Activated naive CD4-positive, alpha-beta T cell treated with anti-CD3 and anti-CD28 coated beads, Interleukin-2, amount 50 U/mL, for 16 hours (primary cell): ENCODE measurements at places on chromosomes 12 and 14.

- DNase-seq, result peak; percentile 17
These were observed 891 bp downstream of the PLEKHA5 start for GRCh38 chr12:19130224-19131024.

GRCh38 chr14:59069163-59069854, 119.2 kb upstream of the DAAM1 start:
- DNase-seq, result no peak

- peak; percentile 19 for DNase-seq
These were observed 41.2 kb upstream of the CRY1 start for GRCh38 chr12:107134558-107134957.

DNA sequence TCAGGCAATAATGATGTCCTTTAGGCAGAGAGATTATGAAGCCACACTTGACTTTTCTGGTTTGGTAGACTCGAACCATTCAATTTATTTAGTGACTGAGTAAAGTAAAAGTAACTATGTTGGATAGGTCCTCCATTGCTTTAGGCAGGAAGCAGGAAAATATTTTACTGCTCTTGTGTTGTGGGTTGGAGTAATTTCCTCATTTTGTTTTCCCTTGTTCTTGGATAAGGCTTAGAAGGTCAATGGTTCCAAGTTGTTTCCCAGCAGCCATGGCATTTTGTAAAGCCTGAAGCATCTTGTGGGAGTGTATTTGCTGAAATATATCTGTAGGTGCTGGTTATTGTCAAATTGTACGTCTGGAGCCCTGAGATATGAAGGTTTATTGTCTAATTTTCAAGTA, 161.2 kb upstream of the SLC38A2 start:
- DNase-seq, result no peak

GRCh38 chr12:82930301-82930700, 243.6 kb downstream of the TMTC2 start:
- DNase-seq, result no peak

DNA sequence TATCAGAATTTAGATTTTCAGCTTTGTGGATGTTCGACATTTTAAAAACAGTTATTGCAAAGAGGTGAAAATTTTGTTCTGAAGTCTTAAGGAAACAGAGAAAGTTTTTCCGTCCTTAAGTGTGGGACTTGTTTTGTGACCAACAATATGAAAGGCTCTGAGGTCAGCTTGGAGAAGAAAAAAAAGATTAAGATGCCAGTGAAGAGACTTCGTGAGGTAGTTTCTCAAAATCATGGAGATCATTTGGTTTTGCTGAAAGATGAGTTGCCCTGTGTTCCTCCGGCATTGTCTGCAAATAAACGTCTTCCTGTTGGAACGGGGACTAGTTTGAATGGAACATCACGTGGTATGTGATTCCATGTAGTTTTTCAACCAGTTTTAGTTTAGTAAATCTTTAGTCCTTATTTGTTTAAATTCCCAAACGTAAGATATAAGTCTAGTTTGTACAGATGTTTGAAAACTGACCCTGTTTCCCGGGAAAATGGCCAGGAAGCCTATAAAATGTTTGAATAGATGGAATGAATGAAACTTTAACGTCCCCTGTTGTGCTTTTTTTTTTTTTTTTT, 682 bp downstream of the KIAA0586 start:
- DNase-seq, result no peak

DNA sequence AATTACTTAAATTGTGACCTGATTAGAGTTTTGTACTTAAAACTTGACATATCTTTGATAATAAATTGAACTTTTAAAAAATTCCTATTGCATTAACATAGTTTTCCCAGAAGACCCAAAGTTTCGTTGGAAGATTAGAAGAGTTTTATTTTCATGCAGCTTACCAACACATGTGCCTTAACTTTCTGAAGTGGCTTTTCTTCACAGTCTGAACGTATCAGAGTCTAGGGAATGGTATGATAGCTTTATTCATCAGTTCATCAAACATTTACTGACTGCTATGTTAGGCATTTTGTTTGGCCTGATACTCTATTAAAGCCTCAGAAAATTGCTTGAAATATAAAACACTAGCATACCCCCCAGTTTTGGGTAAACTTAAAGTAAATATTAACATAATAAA, 65.2 kb downstream of the MARK3 start:
- DNase-seq, result no peak
